Fibroblast of skin of abdomen (primary cell): ENCODE measurements at places on chromosomes 5 and 9.

DNA sequence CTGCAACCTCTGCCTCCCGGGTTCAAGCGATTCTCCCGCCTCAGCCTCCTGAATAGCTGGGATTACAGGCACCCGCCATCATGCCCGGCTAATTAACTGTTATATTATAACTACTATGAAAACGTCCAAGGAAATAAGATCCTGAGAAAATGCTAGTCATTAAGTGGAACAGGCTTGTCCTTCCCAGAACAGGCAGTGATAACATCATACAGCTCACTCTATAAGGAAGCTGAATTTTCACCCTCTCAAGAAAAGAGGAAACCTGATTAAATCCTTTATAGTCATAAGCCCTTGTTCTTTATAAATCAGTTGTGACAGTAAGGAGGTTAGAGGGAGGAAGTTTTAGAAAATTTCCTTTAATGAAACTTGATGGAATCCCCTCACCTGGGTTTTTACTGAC is 163.9 kb upstream of the CLINT1 start:
- DNase-seq = no peak

DNA sequence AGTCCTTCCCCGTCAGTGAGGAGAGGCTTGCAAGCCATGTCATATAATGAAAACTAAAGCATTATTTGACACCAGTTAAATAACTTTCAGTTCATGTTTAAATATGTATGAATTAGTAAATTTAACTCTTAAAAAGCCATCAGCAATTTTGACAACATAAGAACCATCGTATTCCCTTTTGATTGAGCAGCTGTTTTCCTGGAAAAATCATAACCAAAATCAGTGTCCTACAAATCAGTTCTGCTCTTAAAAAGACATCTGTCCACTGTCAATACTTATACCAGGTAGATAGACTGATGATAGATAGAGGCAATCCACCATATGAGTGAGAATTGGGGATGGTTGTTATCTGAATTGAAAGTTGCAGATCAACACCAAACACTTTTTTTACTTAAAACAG is 2.3 kb downstream of the DIRAS2 start:
- no peak for DNase-seq

- DNase-seq = peak; percentile 99
These were observed 137.1 kb downstream of the FOXD1 start for GRCh38 chr5:73311291-73312110.

- DNase-seq = no peak
These were observed 206.4 kb upstream of the IL12B start for GRCh38 chr5:159536646-159537045.

GRCh38 chr9:96596601-96597111 is 23.0 kb downstream of the CDC14B start:
- no peak for DNase-seq

GRCh38 chr5:123964884-123965283 is 452.9 kb downstream of the CSNK1G3 start:
- DNase-seq = peak; percentile 80

DNA sequence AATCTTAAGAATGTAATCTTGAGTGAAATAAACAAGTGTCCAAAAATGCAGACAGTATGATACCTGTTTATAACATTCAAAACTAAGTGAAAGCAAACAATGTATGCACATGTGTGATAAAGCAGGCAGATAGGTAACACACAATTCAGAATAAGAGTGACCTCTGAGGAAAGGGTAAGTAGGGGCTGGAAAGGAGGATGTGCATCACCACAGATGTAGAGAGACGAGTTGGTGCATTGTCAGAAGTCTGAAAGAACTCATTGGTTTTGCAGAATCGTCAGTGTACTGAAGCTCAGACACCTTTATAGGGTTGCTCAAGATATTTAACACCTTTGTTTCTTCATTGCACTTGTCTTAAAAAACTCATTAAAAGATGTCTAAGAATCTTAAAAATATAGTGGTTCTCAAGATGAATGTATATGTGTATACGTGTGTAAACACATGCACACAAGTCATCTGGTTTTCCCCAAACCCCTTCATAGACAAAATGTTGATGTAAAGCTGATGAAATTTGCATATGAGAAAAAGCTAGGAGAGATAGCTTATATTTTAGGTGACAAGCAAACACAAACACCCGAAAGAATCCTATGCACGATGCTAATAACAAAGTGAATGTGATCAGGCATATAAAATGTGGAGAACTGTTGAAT is 197.6 kb upstream of the MEF2C start:
- no peak for DNase-seq

GRCh38 chr9:131279863-131280570 is 3.7 kb upstream of the FAM78A start:
- DNase-seq = peak; percentile 9

- no peak for DNase-seq
These were observed 39.8 kb upstream of the SELENOP start for GRCh38 chr5:42851481-42851880.

DNA sequence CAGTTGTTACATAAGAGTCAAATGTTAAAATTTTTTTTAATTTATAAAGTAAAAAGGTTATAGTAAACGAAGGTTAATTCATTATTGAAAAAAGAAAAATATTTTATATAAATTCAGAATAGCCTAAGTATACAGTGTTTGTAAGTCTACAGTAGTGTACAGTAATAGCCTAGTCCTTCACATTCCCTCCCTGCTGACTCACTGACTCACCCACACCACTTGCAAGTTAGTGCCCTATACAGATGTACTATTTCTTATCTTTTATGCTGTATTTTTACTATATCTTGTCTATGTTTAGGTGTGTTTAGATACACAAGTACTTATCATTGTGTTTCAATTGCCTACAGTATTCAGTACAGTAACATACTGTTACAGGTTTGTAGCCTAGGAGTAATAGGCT is 57.6 kb downstream of the MAMDC2 start:
- DNase-seq = no peak

- no peak for DNase-seq
These were observed 475.5 kb downstream of the SPATA31A7 start for GRCh38 chr9:61665330-61665751.

GRCh38 chr5:28017178-28017577 is 978.8 kb upstream of the CDH9 start:
- no peak for DNase-seq

DNA sequence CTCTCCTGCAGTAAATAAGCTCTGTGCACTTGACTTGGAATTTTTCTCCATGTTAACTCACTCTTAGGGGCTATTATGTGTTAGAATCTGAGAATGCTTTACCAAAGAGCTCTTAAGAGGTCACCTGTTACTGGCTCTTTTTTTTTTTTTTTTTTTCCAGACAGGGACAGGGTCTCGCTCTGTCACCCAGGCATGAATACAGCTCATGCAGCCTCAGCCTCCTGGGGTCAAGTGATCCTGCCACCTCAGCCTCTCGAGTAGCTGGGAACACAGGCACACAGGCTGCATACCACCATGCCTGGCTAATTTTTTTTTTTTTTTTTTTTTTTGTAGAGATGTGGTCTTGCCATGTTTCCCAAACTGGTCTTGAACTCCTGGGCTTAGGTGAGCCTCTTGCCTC is 22.1 kb downstream of the HMGXB3 start:
- no peak for DNase-seq

DNA sequence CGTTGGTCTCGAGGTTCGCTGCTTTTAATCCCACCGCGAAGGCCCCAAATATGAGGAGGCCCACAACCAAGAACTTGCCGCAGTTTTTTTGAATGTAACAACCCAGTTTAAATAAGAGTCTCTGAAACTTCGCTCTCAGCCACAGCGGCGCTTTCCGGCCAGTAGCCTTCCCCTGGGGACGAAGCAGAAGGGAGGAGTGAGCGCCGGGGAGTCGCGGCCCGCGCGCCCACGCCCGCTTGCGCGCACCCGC is 10.4 kb downstream of the PTCH1 start:
- peak; percentile 43 for DNase-seq

DNA sequence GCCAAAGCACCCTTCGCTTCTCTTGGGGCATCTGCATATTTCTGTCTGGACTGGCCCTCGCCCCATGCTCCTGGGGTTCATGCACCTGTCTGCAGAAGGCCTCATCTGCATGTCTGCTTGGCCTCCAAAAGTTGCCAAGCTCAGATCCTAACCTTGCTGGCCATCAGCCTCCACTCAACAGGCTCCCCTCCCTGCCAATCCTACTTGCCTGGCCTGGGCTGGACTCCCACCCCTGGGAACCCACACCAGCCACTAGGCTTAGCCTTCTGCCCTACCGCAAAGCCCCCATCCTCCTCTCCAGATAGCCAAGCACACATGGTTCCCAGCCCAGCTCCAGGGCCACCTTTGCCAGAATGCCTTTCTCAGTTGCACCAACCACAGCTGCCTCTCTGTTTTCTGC is 159.8 kb downstream of the PAX5 start:
- no peak for DNase-seq

DNA sequence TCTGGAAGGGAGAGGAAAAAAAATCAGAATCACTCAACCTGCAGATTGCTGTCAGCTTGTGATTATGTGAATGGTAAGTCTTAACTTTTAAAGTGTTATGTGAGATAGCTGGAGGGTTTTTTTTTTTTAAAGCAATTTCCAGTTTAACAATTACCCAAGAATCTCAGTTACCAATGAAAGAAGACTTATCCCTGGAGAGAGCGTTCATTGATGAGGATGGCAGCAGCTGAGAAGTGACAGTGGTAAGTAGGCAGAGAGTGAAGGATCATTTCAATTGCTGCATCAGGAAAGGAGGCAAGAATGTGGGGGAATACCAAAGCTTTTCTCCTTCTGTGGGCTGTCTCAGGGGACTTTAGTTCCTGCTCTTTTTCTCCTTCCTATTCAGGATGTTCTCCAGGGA is 370.2 kb upstream of the C9orf72 start:
- DNase-seq = no peak

- DNase-seq = no peak
These were observed 69.8 kb downstream of the ASTN2 start for GRCh38 chr9:117344892-117345660.

DNA sequence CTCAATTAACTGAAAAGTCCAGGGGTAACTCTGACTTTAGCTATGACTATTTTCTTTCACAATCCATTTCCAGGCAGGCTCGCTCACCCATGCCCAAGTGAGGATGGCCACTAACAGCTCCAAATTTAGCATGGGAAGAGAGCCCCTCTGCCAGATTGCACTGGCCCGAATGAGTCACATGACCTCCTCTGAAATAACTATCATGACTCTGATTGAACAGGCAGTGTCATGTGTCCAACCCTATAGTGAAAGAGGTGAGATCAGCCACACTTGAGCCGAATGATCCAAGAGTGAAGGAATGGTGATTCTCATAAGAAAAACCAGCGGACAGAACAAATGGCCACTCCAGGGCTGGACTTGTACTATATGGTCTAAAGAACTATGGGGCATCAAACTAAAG is 242.3 kb downstream of the NSG2 start:
- no peak for DNase-seq

- DNase-seq = peak; percentile 95
These were observed 341.4 kb downstream of the DIRAS2 start for GRCh38 chr9:90301277-90301653.

- DNase-seq = no peak
These were observed 37.6 kb downstream of the ALG2 start for GRCh38 chr9:99184110-99184474.

DNA sequence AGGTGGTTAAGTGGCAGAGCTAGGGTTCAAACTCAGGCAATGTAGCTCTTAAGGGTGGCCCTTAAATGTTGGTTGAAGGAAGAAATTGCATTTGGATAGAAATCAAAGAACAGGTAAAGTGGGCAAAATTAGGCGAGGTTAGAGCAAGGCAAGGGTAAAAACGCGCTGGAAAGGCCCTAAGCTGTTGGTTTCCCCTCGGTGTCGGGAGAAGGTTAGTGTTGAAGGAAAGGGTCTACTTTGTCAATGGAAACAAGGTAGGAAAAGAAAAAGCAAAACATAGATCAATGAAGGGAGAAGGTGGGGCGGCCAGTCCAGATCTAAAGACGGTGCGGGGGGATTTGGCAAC is 431 bp downstream of the FASTKD3 start:
- DNase-seq = no peak

DNA sequence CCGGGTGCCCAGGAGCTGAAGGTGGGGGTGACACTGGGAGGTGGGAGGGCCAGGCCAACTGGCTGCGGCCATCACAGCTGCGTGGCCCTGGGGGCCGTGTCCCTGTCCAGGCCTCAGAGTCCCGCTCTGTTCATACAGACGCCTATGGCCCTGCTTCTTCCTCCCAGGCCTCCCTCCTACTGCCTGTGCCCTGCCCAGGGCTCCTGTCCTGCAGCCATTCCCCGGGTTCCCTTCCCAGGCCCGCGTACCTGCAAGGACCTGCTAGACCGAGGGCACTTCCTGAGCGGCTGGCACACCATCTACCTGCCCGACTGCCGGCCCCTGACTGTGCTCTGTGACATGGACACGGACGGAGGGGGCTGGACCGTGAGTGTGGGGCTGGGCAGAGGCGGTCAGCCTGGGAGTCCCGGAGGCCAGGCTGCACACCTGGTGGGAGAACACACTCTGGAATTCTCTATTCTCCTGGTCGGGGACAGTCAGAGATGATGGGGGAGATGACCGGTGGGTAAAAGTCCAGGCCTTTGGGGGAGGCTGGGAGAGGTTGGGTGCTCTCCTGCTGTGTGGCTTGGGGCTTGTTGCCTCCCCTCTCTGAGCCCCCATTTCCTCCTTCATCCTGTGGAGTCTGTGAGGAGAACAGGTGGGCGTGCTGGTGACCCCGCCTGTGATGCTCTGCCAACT is 4.5 kb downstream of the FCN2 start:
- DNase-seq = no peak

GRCh38 chr9:134283111-134283515 is 43.1 kb upstream of the RXRA start:
- DNase-seq = peak; percentile 74

DNA sequence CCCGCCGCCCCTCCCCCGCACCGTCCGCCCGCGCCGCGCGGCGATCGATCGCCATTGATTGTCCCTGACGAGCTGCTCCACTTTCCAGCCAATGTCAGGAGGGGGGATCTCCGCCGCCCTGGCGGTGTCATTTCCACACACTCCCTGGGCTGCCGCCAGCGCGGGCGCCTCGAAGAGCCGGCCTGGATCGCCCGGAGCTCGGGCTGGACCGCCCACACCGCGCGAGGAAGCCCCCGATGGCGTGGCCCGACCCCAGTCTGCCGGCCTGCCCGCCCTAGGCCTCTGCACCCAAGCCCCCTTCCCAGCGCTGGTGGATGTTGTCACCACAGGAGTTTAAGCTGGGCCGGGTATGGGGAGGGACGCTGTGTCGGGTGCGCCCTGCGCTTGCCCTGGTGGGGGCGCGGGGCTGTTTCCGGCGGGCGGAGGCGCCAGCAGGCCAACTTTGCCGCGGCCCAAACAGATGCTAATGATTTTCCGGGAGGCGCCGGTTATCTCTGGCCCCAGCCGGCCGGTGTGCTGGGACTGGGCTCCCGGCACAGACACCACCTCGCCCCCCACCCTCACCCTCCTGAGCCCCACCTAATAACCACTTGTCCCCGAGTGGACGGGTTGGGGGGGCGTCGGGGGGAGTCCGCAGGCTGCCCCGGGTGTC is 10.6 kb upstream of the CXXC5 start:
- DNase-seq = peak; percentile 84

- DNase-seq = no peak
These were observed 142.8 kb downstream of the NSG2 start for GRCh38 chr5:174188295-174188694.

DNA sequence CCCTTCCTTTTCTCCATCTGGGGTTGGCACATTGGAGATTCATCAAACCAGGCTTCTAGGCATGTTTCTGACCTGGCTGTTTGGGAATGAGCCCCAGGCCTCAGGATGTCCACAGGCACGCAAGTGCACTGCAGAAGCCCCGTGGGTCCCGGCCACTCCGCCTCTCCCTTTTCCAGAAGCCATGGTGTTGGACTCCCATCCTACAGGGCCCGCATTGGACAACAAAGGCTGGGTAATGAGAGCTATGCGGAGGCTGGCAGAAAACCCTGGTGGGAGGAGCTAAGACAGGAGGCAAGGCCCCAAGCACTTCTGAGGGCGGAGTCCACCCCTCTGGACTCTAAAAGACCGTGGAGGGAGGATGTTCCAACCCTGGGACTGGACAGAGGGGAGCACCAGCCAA is 160.6 kb downstream of the OLFM1 start:
- no peak for DNase-seq

GRCh38 chr5:92939428-92939827 is 641.6 kb downstream of the NR2F1-AS1 start:
- no peak for DNase-seq
